Endothelial cell (in vitro differentiated cells): ENCODE measurements at places on chromosomes 7 and 10.

- DNase-seq, result no peak
Observed at GRCh38 chr7:118059209-118059608, 124.8 kb upstream of the LSM8 start.

DNA sequence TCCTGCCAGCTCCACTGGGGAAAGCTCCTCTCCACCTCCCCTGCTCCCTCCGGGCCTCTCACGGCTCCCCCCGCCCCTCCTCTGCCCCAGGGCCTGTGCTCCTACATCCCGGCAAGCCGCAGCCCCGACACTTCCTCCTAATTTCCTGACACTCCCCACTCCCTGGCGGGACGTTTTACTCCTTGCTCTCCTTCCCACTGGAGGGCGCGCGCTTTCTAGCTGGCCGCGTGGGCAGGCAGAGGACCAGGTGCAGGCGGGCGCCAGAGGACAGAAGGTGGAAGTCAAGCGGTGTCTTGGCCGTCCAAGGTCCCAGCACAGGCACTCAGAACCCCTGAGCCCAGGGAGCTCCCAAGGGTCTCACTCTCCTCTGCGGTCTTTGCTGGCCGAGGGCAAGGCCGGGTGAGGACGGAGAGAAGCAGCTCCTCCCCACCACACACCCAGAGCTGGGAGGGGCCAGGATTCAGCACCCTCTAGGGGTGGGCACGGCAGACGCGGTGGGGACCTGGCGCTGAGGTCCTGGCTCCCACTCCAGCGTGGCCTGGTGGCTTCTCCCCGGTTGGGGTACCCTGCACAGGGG, 19.1 kb downstream of the ADAM8 start:
- peak; percentile 57 for DNase-seq

DNA sequence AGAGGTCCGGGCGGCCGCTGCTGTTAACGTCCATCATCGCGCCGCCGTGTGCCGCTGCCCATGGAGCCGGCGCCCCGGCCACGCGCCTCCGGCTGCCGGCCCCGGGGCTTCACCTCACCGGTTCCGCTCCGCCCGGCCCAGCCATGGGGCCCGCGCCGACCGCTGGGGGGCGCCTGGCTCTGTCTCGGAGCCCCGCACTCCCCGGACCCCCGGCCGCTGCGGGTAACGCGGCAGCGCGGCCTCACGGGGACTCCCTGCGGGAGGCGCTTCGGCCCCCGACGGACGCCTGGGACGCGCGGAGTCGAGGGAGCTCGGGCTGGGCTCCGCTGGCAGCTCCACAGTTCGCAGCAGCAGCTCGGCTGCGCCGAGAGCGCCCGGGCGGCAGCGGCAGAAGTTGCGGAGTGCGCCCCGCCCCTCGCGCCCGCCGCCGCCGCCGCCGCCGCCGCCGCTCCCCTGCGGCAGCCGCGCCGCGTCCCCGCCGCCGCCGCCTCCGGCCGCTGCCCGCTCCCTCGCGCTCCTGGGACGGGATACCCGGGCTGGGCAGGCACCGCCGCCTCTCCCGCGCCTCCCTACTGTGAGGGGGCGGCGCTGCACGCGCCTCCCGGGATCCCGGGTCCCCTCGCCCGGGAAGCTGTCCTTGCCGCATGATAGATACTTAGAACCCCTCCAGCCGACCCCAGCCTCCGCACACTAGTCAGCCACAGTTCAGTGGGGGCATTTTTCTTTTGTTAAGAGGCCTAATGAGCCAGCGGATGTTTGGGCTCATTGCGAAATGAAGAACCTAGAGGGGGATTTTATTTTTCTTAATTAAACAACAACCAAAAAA, at the start of gene HTR7:
Gene HTR7, minus strand, starts transcription at position 405 of the 826 bp plus-strand sequence. Its CDS starts 368 bp downstream, at position 37.
- peak; percentile 80 for DNase-seq

GRCh38 chr7:80721883-80722615, 83.6 kb downstream of the CD36 start:
- no peak for DNase-seq

GRCh38 chr7:33973231-33974015, 68.1 kb downstream of the BMPER start:
- no peak for DNase-seq

- no peak for DNase-seq
Observed at GRCh38 chr7:11607686-11608085, 224.3 kb downstream of the THSD7A start.

- no peak for DNase-seq
Observed at GRCh38 chr10:62735464-62736167, 68.9 kb upstream of the ADO start.

GRCh38 chr7:22628112-22628511, 98.9 kb upstream of the IL6 start:
- DNase-seq, result no peak

- no peak for DNase-seq
Observed at GRCh38 chr7:110205899-110206298, 885.0 kb upstream of the LRRN3 start.

DNA sequence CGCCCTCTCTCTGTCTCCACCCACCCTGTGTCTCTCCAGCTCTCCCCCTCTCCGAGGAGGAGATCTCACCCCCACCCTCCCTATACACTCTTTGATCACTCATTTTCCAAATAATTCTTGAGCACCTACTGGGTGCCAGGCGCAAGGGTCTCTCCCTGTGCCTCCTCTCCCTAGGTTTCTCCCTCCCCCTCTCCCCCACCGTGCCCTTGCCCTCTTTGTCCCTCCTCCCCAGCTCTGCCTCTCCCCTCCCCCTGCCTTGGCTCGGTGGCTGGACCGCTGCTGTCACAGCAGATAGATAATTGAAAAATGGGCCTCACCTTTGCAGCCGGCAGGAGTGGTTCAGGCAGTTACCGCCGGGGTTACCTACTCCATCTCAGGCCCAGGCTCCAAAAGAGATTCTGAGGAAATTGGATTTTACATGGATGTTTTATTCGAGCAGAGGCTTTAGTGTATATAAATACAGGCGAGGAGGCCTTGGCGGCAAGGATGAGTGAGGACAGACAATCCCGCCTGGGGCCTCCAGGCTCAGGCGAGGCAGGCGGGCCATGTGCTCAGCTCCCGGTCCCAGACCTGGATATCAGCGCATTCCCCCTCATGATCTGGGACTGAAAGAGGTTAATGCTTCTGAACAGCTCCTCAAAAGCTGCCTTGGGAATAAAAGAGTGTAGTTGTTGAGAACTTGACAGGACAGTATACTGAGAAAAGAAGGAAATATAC, 60.8 kb upstream of the BTRC start:
- DNase-seq, result no peak

DNA sequence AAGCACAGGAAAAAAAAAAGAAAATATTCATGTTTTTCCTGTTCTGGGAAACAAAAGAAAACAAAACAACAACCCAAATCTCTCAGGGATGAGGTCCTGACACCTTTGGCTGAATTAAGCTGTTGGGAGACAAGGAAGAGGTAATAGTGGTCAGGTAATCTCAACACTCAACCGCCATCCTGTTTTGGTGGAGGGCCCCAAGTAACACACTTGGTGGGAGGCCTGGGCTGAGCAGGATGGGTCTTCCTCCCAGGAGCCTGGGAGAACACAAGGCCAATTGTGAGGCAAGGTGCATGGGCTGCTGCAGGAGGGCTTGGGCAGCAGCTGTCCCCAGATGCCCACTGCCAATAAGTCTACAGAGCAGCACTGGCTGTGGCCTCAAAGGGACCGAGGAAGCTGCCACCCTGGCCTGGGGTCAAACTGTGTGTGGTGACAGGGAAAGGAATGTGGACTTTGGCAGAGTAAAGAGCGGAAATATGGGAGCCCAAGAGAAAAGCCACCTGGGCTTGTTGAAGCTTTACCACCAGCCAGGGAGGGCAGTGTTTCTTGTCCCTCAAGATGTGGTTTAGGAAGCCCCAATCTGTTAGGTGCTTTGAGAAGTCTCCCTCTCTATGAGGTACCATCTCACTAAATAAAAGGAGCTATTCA, 93.5 kb upstream of the SLC25A13 start:
- DNase-seq, result no peak
